ENCODE measurements at places on chromosomes 7 and 10.

DNA sequence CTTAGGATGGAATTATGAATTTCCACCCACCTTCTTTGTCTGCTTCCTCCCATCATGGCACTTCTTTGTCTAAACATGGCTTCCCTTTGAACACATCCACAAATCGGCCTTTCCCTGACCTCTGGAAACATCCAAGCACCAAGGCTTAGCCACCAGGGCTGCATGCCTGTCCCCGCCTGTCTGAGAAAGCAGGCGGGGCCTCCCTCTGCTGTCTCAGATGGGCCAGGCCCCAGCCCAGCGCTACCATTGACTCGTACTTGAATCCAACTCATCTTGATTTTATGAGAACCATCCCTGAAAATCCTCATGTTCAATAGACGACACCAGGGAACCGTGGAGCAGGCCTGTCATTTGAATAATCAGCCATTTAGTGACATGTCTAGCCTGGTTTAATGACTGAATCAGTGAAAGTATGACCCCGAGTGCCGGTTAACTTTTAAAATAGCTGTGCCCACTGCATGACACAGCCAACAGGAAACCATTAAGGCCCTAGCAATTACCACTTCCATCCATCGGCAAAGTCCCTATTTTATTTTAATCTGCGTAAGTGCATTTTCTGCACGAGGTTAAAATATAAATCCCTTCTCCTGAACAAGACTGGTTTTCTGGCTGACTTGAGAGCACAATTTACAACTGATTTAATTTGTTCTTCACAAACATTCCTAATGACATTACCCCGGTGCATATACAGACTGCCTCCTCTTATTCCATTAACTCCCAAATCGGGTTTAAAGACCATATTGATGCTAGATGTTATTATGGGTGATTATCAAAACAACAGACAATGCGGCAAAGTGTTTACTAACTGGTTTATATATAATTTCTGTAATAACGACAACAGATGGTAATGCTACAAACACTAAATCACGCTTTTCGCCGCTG, 194.7 kb downstream of the BUB3 start:
- no peak for DNase-seq

DNA sequence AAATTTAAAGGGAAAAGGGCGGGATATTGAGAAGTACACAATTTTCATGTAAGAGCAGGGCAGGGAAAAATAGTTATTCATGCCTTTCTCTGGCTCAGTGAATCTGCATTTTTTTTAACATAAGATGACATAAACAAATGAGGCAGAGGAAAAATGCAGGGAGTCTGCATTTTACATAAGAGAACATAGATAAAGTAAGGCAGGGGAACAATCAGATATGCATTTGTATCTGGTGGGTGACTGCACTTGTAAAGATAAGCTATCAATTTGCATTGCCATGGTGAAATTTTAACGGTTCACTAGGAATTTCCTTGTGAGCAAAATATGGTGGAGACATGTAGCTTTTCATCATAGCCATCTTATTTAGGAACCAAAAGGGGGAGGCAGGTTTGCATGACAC, 33.5 kb downstream of the ALOX5 start:
- DNase-seq = no peak

DNA sequence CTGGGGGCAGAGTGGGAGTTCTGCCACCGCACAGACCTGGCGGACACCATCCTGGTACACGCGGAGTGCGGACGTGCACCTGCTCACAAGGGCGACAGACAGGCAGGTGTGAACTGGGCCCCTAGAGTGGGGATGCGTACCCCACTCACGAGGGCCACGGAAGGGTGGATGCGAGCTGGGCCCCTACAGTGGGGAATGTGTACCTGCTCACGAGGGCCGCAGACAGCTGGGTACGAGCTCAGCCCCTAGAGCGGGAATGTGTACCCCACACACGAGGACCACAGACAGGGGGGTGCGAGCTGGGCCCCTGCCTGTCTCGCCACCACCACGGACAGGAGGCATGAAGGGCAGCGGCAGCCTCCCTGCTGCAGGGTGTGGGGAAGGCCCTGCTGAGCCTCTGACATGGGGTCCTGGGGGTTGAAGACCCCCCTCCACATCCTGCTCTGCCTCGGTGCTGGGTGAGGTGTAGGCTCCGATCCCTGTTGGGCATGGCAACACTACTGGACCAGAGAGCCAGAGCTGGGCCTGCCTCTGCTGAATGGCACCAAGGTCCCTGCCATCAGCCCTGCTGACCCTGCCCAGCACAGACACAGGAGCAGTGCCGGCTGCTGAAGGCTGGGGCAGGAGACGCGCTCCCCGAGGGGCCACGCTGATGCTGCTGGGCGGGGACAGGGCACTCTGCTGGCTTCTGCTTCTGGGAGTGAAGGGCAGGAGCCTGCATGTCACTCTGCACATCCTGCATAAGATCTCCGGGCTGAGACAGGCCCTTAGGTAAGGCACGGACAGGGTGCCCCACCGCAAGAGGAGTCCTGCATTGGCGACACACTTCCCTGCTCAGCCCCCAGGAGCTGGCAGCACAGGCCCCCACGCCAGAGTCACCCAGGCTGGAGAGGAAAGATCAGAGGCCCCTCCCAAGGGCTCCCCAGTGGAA, 259.2 kb downstream of the MAD1L1 start:
- no peak for DNase-seq

DNA sequence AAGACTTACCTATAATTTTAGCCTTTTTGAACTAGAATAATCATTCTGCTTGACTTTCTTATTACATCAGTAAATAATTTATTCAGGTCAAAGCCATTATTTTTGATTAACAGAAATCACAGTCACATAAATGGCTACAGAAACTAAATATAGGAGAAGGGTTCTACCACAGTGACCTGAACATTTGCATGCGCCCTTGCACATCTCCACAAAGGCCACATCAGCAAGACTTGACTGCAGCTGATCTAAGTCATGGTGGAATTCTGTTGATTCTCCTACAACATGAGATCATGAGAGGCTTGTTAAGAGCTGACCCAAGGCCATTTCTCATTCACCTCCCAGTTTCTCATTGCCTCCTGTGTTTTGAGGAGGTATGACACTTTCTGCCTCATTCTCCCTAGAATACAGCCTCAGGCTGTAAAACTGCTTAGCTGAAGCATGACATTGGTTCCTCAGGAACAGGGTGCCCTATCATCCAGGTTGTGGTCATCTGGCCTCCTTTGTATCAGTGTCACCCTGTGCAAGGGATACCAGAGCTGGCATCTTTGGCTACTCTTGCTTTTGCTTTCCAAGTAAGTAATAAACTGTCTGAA, 6.7 kb upstream of the IMMP2L start:
- DNase-seq = no peak

DNA sequence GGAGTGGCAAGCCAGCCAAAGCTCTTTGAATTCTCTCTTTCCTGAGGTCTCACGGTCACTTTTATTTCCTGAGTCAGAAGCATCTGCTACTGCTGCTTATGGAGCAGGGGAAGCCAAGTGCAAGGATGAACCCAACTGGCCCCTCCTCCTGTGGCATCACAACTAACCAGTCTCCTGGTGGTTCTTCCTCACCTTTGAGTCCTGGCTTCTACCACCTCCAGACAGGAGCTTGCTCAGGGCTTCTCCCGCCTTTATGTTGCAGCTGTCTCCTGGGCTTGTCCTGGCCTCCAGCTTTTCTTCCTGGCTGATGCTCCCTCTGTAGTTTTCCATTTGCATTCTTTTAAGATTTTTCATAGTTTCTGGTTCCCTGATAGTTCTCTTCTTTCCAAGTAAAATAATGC, 349.7 kb upstream of the NRP1 start:
- no peak for DNase-seq

GRCh38 chr7:30934225-30934624, 22.6 kb downstream of the AQP1 start:
- no peak for DNase-seq

DNA sequence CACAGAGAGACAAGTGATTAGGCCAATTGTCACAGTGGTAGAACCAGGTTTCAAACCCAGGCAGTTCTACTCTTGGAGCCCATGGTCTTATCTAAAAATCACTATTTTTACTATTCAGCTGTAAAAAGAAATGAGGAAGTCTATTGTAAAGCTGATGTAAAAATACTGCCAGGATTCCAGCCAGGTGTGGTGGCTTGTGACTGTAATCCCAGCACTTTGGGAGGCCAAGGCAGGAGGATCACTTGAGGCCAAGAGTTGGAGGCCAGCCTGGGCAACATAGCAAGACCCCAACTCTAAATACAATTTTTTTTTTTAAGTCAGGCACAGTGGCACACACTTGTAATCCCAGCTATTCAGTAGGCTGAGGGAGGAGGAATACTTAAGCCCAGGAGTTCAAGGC, 40.4 kb downstream of the HIP1 start:
- DNase-seq = no peak

DNA sequence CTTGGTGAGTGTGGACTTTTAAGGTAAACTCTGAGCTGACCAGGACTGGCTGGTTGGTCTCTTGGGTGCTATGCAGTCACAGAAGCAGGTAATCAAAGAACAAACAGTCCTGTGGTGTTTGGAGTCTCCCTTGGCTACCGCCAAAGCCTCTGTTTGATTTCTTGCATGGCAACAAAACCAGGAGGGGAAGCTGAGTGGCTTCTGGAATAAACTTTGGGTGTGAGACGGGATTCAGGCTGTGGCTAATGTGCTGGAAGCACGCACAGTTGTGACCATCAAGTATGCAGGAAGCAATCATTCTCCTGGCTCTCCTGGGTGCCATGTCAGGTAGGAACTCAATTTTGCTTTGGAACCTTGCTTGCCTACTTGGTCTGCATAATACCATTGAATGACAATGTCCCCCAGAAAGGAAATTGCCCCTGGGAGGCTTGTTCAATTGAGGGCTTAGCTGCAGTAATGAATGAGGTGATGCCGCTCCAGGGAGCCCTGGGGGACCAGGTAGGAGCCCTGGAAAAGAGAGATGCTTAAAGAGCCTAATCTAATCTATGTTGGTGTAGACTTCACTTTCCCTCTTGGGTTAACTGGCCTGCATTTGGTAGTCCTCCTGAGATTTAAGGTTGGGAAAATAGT, at the start of gene CDHR3:
Gene CDHR3 (plus strand): TSS at position 227 of the 630 bp plus-strand sequence. CDS start 55 bp downstream, at position 282.
- no peak for DNase-seq

DNA sequence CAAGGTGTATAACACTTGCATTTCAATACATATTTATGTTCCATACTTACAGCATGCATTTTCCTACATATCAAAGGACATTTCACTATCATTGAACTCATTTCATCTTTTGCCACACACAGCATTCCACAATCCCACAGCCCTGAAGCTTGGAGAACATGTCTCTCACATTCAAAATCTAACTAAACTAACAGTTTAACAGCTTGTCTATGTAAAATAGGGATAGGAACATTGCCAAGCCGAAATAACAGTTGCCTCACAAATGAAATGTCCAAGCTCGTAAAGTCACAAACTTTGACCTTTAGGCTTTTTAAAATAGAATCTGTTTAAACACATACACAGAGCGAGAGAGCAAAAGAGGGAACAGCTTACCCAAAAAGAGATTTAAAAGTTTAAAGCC, 65.3 kb downstream of the HGF start:
- no peak for DNase-seq

Data from stimulated activated naive B cell treated with anti-CD40 and anti-IgM and Interleukin-4, amounts not matched to agents 10 μg/mL and 1 μg/mL and 100 μg/mL, for 72 hours (primary cell).